ENCODE measurements at places on chromosomes 13 and 19.

- no peak for DNase-seq
Observed at GRCh38 chr13:80339563-80339911, 1.4 kb downstream of the SPRY2 start.

- DNase-seq, result no peak
Observed at GRCh38 chr19:12596927-12597548, 13.6 kb downstream of the ZNF490 start.

- no peak for DNase-seq
Observed at GRCh38 chr13:109481040-109481439, 305.3 kb downstream of the IRS2 start.

GRCh38 chr13:112510987-112511685, 76.8 kb downstream of the TUBGCP3 start:
- no peak for DNase-seq

GRCh38 chr13:98564204-98564603, 12.7 kb downstream of the STK24 start:
- no peak for DNase-seq

GRCh38 chr13:21603531-21604448, at the start of gene MICU2:
Gene MICU2, minus strand, starts transcription at chr13:21604170. Its CDS starts 22 bp downstream, at chr13:21604148.
- DNase-seq, result peak; percentile 93

- DNase-seq, result no peak
Observed at GRCh38 chr13:20340136-20340758, 108.1 kb upstream of the GJB6 start.

- no peak for DNase-seq
Observed at GRCh38 chr13:103213152-103213551, 146.9 kb upstream of the SLC10A2 start.

- DNase-seq, result peak; percentile 50
Observed at GRCh38 chr19:2494447-2495129, 18.7 kb downstream of the GADD45B start.

DNA sequence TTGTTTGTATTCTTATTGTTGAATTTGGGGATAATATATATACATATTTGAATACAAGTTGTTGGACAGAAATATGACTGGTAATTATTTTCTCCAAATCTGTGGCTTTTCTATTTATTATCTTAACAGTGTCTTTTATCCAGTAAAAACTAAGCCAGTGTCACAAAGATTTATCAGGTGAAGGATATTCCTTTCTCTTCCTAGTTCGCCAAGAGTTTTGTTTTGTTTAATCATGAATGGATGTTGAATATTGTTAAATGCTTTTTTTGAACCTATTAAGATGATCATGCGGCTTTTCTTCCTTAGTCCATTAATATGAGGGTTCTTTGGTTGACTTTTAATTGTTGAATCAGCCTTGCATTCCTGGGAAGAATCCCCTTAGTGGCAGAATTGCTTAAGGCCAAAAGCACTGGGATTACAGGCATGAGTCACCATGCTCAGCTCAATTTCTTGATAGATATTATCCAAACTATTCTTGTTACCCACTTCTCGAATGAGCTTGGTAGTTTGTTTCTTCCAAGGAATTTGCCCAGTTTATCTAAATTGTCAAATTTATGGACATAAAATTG, 53.3 kb downstream of the TEX26 start:
- DNase-seq, result no peak

GRCh38 chr19:14091081-14091812, 696 bp upstream of the SAMD1 start:
- DNase-seq, result peak; percentile 36

DNA sequence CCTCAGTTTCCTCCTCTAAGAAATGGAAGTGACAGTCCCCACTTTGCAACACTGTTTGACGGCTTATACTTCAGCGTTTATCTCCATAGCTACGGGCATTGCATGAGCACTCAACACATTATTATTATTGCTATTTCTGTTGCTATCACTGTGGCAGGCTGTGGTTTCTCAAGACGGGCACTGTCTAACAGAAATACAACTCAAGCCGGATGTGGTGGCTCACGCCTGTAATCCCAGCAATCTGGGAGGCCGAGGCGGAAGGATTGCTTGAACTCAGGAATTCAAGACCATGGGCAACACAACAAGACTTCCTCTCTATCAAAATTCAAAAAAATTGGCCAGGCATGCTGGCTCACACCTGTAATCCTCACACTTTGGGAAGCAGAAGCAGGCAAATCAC, 4.9 kb upstream of the ZSWIM4 start:
- no peak for DNase-seq

GRCh38 chr13:39350461-39350881, 252.5 kb downstream of the LHFPL6 start:
- DNase-seq, result no peak

GRCh38 chr13:112136095-112136494, 69.1 kb downstream of the SOX1 start:
- no peak for DNase-seq

DNA sequence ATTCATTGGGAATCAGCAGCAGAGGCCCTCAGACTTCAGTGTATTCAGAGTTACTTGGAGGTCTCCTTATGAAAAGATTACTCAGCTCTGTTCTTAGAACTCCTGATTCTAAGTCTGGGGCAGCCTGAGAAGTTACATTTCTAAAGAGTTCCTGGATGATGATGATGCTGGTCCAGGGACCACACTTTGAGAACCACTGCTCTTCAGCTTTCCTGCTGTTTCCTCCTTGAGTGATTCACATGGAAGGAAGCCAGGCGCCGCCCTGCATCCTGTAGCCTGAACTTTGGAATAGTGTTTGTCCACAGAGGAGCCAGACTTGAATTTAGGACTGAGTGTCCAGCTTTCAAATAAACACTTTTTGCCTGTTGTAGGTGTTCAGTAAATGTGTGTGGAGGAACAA, 2.9 kb downstream of the CEBPG start:
- DNase-seq, result no peak

DNA sequence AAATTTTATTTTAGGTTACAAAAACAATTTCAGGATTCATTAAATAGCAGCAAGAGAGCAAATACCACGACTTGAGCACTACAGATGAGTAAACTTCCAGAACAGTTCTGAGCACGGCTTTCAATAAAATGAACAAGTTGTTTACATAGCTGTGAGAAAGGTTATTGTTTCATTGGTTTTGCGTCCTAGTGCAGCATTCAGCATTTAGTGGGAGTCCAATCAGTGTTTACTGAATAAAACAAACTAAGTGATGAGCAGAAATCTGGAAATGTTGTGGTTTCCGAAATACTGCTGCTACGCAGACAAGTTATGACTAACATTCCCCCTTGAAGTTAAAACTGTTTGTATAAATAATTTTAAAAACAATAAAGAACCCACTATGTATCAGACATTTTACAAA, 251.5 kb upstream of the STARD13 start:
- no peak for DNase-seq

- DNase-seq, result no peak
Observed at GRCh38 chr19:46970815-46971214, 48.8 kb upstream of the NPAS1 start.

DNA sequence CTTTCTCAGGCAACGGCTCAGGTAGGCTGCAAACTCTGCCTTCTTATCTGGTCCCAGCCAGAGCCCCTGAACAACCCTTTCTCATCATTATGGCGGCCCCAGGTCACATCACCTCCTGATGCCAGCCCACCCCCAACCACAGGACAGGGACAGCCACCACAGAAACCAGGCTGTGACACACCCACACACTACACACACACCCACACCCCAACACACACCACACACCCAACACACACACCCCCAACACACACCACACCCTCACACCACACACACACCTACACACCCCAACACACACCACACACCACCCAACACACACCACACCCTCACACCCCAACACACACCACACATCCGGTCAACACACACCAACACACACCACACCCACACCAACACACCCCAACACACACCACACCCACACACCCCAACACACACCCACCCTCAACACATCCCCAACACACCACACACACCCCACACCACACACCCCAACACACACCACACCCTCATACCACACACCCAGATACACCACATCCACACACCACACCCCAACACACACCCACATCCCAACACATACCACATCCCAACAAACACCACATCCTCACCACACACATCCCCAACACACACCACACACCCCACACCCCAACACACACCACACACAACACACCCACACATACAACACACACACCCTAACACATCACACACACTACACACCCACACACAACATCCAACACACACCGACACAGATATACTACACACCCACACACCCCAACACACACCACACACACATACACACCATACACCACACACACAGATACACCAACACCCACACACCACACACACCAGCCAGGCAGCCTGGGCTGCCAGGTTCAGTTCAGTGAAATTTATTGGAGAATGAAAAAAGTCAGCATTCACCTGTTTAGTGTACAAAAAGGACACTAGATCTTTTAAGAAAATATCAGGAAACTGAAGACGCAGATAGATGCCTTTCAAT, 4.2 kb upstream of the ISYNA1 start:
- no peak for DNase-seq

DNA sequence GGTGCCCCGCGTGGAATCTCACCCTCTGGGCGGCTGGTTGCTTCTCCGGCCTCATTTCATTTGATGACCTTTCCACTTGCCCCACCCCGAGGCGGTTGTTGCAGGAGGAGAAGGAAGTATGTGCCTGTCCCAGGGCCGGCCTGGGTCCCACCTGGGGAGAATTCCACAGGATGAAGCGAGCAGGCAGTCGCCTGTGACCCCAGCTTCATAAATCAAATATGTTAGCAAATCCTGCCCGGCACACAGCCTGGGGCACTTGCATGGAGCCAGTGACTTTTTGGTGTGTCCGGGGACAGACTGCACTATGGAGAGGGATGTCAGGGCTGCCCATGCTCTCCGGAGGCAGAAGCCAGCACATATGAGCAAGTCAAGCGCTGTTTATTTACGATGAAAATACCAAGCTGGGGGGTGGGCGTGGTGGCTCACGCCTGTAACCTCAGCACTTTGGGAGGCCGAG, 19.7 kb upstream of the ZBTB7A start:
- no peak for DNase-seq

GRCh38 chr19:57719901-57720519, 7.4 kb downstream of the ZNF671 start:
- DNase-seq, result no peak

- no peak for DNase-seq
Observed at GRCh38 chr13:40402931-40403431, 263.5 kb downstream of the FOXO1 start.

DNA sequence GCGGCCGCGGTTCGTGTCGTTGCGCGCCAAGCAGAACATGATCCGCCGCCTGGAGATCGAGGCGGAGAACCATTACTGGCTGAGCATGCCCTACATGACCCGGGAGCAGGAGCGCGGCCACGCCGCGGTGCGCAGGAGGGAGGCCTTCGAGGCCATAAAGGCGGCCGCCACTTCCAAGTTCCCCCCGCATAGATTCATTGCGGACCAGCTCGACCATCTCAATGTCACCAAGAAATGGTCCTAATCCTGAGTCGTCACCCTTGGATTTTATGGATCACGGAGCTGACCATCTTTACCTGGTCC, 475 bp downstream of the MRPL57 start:
- DNase-seq, result no peak

- no peak for DNase-seq
Observed at GRCh38 chr19:524062-524674, 7.4 kb upstream of the CDC34 start.
